ENCODE measurements at places on chromosomes 7 and 10. TPM values are rescaled to one million over a fixed set of nuclear protein-coding genes. Genes with fewer than 3 reads are reported as not detected.

- H3K27ac ChIP-seq, result no peak overlapping the region
- H3K36me3 ChIP-seq, result peaks cover 34% of the 10 kb centered on the region
- DNase-seq, result no peak
Observed at GRCh38 chr10:130185591-130185990, 49.4 kb downstream of the GLRX3 start.

DNA sequence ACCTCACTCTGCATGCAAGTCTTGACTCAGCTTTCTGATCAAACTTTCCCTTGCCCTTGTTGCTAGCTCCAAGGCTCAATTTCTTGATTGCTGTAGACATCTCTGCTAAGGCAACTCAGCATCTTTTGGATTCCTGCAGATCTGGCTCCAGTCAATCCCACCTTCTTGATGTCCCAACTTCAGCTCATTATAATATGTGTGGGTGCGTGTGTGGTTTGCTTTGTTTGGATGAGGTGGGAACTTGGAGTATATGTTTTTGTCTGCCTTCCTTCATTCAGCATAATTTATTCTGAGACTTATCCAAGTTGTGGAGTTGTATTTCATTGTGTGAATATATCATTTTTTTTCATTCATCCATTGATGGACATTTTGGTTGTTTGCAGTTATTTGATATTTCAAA is 364.8 kb upstream of the IGFBP3 start:
- no peaks in the 10 kb centered on the region for H3K4me1 ChIP-seq
- H3K27me3 ChIP-seq, result no peaks in the 10 kb centered on the region
- no peak overlapping the region for H3K4me3 ChIP-seq
- no peak overlapping the region for H3K27ac ChIP-seq

Gene CALML3
- total RNA-seq, result not detected

- H3K36me3 ChIP-seq, result no peaks in the 10 kb centered on the region
- H3K27me3 ChIP-seq, result peaks cover 1% of the 10 kb centered on the region
- DNase-seq, result no peak
- no peaks in the 10 kb centered on the region for H3K4me1 ChIP-seq
- no peak overlapping the region for H3K4me3 ChIP-seq
- H3K27ac ChIP-seq, result no peak overlapping the region
Observed at GRCh38 chr10:33813415-33813814, 478.9 kb upstream of the NRP1 start.

DNA sequence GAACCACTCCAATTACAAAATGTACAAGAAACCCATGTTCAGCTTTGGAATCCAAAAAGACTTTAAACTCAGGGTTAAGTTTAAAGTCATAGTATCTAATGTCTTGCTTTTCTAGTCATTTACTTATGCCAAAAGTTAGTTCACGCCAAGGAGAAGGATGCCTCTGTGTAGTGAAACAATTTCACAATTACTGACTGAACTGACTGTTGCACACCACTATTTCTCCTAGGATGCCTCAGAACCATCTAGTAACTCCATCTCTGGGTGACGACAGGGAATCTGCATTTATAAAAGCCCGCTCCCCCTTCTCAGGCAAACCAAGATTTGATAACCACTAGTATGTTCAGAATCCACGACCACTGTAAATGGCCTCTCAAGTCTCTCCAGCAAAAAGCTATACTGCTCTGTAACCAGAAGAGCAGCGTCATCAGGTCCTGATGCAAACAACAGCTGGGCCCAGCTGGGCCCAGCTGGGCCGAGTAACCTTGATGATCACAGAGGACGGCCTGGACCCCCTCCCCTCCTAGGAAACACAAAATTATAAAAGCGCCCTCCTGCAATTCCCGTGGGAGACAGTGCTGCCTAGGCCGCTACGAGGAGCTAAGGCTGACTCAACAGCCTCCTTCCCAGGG is 680 bp upstream of the ADO start:
- H3K4me3 ChIP-seq, result peak overlapping the region; percentile 88
- H3K36me3 ChIP-seq, result peaks cover 35% of the 10 kb centered on the region
- H3K27ac ChIP-seq, result peak overlapping the region; percentile 96
- peaks cover 32% of the 10 kb centered on the region for H3K4me1 ChIP-seq
- H3K27me3 ChIP-seq, result peaks cover 14% of the 10 kb centered on the region

Gene ELMO1
- 100 TPM for total RNA-seq

Gene TFEC
- 0.28 TPM for total RNA-seq

Gene ZNF783
- total RNA-seq, result 15.8 TPM

Gene SLC26A5
- not detected for total RNA-seq

- no peak overlapping the region for H3K4me3 ChIP-seq
- H3K4me1 ChIP-seq, result peaks cover 11% of the 10 kb centered on the region
Observed at GRCh38 chr10:78255214-78255613, 221.6 kb downstream of the RPS24 start.

- H3K27me3 ChIP-seq, result peaks cover 9% of the 10 kb centered on the region
- H3K4me3 ChIP-seq, result no peak overlapping the region
- peaks cover 8% of the 10 kb centered on the region for H3K4me1 ChIP-seq
- H3K27ac ChIP-seq, result no peak overlapping the region
- no peaks in the 10 kb centered on the region for H3K36me3 ChIP-seq
Observed at GRCh38 chr10:29386342-29386999, 97.6 kb downstream of the LYZL1 start.

All from activated CD4-positive, alpha-beta memory T cell treated with anti-CD3 and anti-CD28 coated beads, Interleukin-2, amount 10 ng/mL, durations not matched to agents 7 days and 5 days (primary cell).